ENCODE measurements at places on chromosomes 3 and 15.

DNA sequence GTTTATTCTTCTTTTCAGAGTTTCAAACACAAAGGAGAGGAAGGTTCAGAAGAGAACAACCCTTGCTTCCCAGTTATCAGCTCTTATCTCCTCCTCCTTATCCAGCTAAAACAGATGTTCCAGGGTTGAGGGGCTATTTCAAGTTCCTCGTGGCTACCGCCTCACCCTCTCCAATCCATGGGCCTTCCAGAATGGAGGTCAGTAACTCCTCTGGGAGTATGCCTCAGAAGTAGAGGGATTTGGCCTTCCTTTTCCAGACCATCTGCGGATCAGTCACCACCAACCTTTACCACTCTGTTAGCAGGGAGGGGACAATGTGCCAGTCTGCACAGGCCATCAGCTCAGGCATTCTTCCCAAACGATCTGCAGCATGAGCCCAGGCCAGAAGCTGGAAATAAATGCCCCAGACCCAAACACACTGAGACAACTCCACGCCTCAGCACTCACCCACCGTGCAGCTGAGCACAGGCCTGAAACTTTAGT lies 14.8 kb downstream of the HTR3C start:
- DNase-seq = no peak

- peak; percentile 74 for DNase-seq
Observed at GRCh38 chr15:65318870-65319356, 14.4 kb downstream of the RNU5B-1 start.

DNA sequence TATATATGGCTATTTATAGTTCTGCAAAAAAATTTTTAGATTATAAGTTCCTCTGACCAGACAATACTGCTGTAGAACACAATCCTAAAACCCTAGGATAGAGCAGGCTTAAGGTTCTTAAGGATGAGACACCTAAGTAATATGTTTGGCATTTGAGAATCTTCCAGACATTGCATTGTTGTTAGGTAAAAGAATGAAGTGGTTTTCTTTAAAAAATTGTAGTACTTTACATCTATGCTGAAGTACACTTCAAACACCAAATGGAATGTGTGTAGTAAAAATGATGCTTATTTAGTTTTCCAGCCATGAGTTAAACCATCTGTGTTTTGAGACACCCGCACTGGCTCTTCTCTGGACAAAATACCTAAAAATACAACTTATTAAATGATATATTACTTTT lies 857.7 kb downstream of the OTOL1 start:
- DNase-seq = no peak

DNA sequence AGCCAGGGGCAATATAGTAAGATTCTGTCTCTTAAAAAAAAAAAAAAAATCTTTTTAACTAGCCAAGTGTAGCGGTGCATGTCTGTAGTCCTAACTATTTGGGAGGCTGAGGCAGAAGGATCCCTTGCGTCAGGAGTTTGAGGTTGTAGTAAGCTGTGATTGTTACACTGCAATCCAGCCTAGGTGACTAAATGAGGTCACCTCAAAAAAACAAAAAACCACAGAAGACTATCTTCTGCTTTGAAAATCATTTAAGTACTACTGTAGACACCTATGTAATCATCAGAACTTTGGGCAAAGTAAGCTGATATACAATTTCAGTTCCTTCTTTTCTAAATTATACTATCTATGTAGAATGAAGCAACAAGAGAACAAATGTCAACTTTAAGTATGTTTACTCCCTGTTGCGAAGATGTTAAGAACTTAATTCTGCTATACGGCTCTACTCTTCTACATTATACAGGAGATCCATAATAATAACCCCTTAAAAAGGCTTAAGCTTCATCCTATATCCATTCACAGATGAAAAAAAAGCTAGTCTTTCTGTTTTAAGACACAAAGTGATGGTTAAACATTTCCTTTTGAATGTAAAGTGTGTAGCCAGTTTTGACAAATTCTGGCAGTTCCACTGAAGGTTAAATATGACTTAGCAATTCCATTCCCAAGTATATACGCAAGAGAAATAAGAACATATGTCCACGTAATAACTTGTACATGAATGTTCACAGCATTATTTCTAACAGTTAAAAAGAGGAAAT lies 15.2 kb downstream of the DAZL start:
- no peak for DNase-seq

GRCh38 chr3:99838755-99839154 lies 21.1 kb downstream of the CMSS1 start:
- DNase-seq = no peak

DNA sequence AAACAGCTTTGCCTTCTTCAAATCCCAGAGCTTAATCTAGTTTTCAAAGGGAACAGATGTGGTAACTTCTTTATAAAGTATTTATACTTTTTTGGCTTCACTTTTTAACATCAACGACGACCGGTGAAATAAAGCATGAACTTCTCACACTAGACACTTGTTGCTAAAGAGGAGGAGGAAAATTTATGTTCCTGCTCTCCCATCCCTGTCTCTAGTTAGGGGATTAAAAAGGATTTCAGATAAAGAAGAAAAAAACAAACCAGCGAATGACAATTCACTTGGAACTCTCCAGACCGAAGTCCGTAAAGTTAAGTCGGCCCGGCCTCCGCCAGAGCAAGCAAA lies 672 bp downstream of the NEDD4 start:
- DNase-seq = no peak

DNA sequence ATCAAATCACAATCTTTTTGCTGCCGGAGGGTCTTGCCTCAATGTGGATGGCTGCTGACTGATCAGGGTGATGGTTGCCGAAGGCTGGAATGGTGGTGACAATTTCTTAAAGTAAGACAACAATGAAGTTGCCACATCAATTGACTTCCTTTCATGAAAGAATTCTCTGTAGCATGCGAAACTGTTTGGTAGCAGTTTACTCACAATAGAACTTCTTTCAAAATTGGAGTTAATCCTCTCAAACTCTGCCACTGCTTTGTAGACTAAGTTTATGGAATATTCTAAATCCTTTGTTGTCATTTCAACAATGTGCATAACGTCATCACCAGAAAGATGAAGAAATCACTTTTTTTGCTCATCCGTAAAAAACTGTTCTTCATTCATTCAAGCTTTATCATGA lies 65.8 kb downstream of the B3GNT5 start:
- DNase-seq = no peak

GRCh38 chr3:138036572-138036971 lies 26.6 kb downstream of the CLDN18 start:
- no peak for DNase-seq

DNA sequence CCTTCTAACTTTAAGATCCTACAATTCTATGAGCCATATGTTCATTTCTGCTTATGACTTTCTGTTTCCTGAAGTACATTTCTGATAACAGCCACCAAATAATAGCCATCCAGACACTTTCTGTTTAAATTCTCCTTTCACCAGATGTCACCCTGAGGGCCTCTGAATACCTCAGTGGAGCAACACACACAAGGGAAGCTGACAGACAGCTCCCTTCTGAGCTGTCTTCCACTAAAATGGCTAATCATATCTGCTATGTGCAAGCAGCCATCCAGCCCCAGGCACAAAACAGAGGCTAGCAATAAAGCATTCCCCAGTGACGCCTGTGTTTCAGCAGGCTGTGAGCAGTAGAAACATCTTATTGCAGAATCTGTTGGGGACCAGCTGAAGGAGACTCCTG lies 666.6 kb upstream of the UBE2E2 start:
- DNase-seq = no peak

GRCh38 chr3:15488002-15488401 lies 33.5 kb downstream of the COLQ start:
- no peak for DNase-seq
